Activated CD4-positive, alpha-beta T cell treated with anti-CD3 and anti-CD28 coated beads for 1 hour (primary cell): ENCODE measurements at places on chromosomes 1 and 21.

DNA sequence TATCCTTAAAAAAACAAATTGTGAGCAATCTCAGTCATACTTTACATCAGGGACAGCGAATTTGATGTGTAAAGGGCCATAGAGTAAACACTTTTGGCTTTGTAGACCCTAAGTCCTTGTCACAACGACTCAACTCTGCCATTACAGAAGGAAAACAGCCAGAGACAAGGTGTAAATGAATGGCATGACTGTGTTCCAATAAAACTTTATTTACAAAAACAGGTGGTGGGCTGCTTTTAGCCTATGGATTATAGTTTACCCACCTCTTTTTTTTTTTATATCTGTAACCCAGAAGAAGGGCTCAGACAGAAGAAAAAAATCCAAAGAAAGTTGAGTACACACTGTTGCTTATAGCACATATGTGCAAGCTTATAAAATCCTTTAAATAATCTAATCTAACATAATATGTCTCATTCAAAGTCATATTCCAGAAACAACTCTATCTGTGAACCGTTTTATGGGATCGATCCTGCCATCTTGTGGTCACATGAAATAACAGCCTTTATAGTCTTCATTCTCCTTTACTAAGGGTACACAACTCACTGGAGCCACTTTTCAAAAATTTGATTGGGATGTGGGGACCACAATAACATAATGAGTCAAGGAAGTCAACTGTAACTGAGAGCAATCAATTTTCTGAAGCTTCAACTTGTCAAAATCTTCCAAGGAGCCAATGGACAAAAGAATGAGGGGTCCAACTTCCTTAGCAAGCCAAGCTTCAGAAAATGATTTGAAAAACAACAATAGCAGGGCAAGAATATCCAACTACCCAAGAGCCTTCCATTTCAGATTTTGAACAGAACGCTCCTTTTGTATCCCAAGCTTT lies 142.2 kb upstream of the KRTAP19-8 start:
- DNase-seq = no peak

DNA sequence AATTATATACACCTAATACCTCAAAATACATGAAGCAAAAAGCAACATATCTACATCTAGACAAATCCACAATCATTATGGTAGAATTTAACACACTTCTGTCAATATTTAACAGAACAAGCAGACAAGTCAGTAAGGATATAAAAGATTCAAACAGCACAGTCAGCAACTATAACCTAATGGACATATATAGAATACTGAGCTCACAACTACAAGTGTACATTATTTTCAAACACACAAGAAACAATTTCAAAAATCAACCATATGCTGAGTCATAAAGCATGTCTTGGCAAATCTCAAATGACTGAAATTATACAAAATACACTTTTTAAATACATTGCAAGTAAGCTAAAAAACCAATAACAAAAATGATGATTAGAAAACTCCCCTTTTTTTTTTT lies 178.0 kb downstream of the TOMM20 start:
- DNase-seq = no peak

GRCh38 chr1:61776091-61776490 lies 33.8 kb downstream of the PATJ start:
- DNase-seq = no peak

DNA sequence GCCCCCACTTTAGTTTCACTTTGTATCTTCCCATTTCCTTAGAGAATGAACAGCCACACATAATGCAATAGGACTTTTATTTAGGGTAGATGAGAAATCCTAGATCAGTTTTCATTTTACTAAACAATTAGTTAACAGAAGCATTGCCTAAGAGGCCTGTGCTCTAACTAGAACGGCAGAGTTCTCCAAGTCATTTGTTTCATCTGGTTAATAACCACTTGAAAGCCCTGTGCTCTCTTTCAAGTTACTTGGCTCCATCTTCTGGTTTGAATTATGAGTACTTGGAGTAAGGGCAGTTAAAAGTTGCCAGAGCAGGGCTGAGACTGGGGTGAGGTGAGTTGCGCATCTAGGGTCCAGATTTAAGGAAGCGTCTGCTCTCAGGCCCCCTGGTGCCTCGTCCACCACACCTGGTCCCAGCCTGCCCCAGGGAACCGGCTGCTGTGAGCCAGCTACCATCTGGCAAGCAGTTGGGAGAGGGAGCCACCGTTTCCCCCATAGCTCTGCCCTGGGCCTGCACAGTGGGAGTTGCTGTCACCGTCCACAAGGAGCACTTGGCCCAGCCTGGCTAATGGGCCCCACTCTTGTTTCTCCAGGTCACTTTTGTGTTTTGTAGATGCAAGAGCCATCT lies 18.1 kb upstream of the SLC44A3 start:
- no peak for DNase-seq

DNA sequence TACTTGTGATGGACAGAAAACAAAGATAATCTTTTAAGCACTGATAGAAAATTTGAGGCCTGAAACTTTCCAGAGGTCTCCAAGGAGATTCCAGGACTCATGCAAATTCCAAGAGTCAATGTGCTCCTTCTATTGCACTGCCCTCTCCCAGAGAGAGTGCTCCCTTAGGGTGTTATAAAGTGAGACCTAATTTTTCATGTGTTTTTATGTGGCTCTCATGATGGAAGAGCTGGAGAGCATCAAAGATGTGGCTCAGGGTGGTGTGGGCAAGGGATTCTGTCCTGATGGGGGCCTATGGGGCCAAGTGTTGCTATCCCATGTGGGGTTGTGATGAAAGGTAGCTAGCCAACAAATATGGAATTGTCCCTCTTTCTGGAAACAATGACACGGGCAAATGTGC lies 101.3 kb downstream of the PRRX1 start:
- no peak for DNase-seq

GRCh38 chr1:233714631-233715217 lies 100.8 kb downstream of the KCNK1 start:
- no peak for DNase-seq

- no peak for DNase-seq
These were observed 129.6 kb downstream of the PRDM16 start for GRCh38 chr1:3198371-3199271.

- DNase-seq = no peak
These were observed 1.2 kb downstream of the TMEM234 start for GRCh38 chr1:32220746-32221580.

GRCh38 chr21:28818663-28819278 lies 173.9 kb downstream of the LTN1 start:
- no peak for DNase-seq

DNA sequence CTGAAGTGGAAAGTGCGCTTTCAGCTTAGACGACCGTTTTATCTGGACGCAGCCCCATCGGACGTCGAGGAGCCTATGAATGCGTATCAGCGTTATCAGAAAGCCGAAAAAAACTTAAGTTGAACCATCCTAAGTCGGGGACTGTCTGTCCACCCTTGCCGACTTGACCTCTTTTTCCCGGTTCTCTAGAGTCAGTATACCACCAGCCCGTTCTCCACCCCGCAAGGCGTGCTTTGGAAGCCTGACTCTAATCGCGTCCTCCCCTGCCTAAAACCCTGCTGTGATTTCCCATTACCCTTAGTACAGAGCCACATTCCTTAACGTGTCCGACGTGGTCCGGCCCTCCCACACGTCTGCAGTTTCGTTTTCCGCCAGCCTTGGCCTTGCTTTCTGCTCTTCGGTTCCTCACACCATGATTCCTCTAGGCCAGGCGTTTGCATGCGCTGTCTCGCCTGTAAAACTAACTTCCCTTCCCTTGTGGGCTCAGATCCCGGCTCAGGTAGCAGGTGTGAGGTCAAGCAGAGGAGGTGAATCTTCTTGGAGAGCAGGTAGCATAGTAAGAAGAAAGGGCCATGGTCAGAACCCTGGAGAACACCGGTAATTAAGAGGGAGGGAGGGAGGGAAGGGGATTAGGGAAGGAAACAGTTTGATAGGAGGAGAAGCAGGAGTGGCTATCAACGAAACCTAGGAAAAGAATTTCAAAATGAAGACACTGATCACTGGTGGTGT lies 865 bp downstream of the ADPRS start:
- no peak for DNase-seq

GRCh38 chr1:240484804-240485443 lies 127.0 kb downstream of the GREM2 start:
- DNase-seq = no peak

- DNase-seq = no peak
These were observed 24.2 kb downstream of the PCSK9 start for GRCh38 chr1:55063577-55063942.

- no peak for DNase-seq
These were observed 4.4 kb upstream of the ASCL5 start for GRCh38 chr1:201131398-201131797.

DNA sequence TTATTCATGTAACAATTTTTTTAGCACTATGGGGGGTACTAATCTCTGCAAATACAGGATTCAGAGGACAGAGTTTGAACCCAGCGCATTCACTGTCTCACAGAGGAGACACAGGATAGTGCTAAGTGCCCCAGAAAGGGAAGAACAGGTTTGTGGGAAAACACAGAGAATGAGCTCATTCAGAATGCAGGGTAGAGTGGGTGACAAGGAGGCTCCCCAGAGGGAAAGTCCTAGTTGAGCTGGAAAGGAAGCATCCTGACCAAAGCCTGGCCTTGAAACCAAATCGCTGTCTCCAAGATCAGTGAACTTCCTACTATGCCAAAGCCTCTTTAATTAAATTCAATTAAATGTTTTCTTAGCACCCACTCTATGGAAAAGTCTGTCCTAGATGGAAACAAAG lies 19.0 kb upstream of the RGS2 start:
- DNase-seq = no peak

DNA sequence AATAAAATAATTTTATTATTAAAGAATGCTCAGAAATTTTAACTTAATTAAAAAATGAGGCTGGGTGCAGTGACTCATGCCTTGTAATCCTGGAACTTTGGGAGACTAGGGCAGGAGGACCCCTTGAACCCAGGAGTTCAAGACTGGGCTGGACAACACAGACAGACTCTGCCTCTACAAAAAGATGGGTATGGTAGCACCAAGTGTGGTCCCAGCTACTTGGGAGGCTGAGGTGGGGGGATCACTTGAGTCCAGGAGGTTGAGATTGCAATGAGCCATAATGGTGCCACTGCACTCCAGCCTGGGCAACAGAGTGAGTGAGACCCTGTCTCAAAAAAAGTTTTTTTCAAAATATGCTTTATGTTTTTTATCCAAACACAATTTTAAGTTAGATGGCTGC lies 25.3 kb downstream of the TMED5 start:
- no peak for DNase-seq

GRCh38 chr1:169529068-169529642 lies 43.4 kb upstream of the SLC19A2 start:
- no peak for DNase-seq

DNA sequence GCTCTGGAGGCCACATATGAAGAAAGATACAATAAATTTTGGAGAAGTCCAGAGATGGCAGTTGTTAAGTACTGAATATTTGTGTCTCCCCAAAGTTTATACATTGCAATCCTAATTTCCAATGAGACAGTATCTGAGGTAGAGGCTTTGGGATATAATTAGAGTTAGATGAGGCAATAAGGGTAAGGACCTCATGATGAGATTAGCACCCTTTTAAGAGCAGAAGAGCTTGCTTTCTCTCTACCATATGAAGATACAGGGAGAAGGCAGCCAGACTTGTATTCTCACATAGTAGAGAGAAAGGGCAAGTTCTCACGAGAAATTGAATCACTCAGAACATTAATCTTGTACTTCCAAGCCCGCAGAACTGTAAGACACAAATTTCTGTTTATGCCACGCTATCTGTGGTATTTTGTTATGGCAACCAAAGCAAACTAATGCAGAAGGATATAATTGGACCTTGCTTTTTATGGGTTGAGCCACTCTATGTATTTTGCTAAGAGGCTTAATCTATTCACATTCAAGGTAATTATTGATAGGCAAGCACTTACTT lies 430.1 kb downstream of the KCNT2 start:
- no peak for DNase-seq

- no peak for DNase-seq
These were observed 35.1 kb downstream of the SLC2A1 start for GRCh38 chr1:42923367-42924081.

GRCh38 chr1:24107462-24108138 lies 4.3 kb downstream of the MYOM3 start:
- no peak for DNase-seq

DNA sequence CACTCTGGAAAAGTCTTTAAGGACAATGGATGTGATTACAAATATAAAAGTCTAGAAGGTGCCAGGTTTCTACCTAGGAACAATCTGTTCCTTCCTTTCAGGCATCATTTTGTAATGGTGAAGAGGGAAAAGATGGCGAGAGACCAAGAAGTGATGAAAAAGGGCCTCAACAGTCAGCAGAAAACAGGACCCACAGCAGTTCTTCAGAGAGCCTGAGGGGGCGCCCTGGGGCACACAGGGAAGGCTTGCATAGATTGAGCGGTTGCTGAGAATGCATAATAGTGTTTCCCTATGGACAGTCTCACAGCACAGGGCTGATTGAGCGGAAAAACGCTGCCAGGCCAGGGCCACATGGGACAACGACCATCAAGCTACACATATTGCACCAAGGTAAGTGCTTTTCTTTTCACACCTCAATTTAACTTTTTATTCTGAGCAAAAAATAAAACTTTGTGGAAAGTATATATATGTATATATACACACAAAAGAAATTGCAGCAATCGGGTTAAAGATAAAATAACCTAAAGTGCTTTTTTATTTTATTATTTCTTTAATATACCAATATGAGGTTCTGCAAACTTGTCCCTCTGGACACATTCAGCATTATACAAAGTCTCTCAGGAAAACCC lies 3.1 kb upstream of the YRDC start:
- peak; percentile 40 for DNase-seq

DNA sequence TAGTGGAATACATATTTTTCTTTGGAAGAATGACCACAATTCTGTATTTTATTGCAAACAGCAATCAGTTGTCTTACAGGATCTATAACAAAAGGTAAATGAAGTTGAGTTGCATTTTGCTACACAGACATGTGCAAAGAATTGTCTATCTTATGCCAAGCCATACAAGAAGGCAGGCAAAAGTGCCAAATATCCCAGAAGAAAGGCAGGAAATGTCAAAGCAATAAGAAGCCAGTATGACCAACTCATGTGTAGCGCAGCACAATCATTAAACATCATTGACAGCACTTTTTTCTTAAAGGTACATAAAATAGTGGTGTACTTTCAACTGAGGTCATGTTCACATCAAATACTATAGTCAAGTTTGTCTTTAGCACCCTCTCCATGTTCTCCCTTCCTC lies 42.7 kb downstream of the NIBAN1 start:
- DNase-seq = no peak

GRCh38 chr21:37398697-37399096 lies 32.1 kb downstream of the DYRK1A start:
- DNase-seq = no peak

- no peak for DNase-seq
These were observed 2.0 kb upstream of the SYT6 start for GRCh38 chr1:114155706-114156105.

DNA sequence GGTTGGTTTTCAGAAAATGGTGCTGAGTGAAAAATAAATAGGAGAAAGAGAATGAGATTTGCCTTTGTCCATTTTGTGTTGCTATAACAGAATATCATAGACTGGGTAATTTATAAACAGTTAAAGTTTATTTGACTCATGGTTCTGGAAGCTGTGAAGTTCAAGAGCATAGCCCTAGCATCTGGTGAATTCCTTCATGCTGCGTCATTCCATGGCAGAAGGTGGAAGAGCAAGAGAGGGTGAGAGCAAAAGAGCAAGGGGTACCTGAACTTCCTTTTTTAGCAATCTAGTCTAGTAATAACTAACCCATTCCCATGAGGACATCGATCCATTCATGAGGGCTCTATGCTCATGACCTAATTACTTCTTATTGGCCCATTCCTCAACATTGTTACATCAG lies 209.1 kb upstream of the ZP4 start:
- no peak for DNase-seq

- no peak for DNase-seq
These were observed 1.2 kb downstream of the ZC3H12A start for GRCh38 chr1:37475380-37476086.

- no peak for DNase-seq
These were observed 97.4 kb upstream of the GFI1 start for GRCh38 chr1:92583821-92584760.
